Retinal pigment epithelial cell (primary cell): ENCODE measurements at places on chromosomes 3 and 15.
A peak's percentile ranks its signal among the peaks of the same experiment; 100 is the strongest.

GRCh38 chr15:96969732-96970710, 639.5 kb downstream of the NR2F2 start:
- DNase-seq = no peak

DNA sequence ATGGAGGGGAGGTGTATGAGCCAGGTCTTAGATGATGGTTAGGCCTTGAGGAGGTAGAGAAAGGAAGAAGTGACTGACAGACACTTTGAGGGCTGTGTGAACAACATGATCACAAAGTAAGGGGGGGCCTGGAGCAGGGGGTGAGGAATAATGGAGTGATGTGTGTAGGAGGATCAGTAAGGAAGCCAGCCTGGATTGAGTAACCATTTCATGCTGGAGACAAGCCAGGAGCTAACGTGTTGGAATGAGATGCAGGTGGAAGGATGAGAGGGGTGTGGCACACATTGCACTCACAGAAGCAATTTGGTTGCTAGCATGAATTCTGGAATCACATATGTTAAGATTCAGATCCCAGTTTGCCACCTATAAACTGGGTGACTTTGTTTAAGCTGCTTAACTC, 65.5 kb downstream of the BBX start:
- no peak for DNase-seq

DNA sequence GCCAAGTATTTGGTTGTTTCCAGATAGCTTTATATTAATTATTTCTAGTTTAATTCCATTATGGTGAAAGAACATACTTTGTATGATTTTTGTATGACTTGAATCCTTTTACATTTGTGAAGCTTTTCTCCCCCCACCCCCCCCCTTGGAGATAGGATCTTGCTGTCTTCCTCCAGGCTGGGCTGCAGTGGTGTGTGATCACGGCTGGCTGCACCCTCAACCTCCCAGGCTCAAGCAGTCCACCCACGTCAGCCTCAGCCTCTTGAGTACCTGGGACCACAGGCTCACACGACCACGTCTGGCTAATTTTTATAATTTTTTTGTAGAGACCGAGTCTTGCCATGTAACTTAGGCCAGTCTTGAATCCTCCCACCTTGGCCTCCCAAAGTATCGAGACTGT, 29.5 kb downstream of the ARL8B start:
- no peak for DNase-seq

DNA sequence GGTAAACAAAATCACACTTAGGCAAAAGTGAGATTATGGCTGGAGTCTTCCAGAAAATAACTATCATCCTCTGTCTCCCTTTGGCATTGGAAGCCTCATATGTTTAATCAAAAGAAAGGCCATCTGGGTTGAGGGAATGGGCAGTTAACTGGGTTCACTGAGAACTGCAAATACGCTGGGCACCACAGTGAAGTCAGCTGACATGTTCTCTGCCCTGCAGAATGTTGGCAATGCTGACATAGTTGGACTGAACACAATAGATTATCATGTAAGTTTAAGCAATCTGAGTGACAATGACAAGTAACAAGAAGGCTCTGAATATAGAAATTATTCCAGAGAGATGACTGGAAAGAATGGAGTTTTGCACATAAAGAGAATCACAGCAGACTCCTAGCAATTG, 43.8 kb upstream of the SLC25A26 start:
- no peak for DNase-seq

GRCh38 chr3:59472541-59472940, 422.7 kb upstream of the CFAP20DC start:
- DNase-seq = no peak

- DNase-seq = no peak
Observed at GRCh38 chr3:14588425-14589112, 48.4 kb upstream of the GRIP2 start.

DNA sequence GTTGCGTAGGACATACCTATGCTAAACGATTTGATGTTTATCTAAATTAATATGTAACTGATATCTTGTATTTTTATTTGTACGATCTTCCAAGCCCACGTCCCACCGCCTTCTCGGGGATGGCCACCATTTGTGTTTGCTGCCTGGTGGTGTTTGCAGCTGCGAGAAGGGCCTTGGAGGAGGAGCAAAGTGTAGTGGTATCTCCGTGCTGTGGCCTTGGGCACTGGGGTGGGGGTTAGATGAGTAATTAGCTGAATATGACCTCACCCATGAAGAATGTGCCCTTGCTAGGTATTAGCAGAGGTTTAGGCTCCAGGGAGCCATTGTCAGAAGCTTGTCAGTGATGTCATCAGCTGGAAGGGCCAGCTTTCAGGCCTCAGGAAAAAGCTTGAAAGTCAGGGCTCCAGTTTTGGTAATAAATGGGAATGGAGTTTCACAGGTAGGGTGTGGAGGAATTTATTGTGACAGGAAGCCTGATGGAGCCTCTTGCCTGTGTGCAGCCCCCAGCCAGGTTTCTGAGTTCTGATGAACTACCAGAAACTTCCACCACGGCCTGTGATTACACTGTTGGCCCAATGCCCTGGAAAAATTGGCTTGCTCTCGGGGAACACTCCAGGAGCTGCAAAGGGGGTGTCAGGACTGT, 41.0 kb downstream of the FLNB start:
- DNase-seq = peak; percentile 95

- no peak for DNase-seq
Observed at GRCh38 chr15:27796405-27797320, 302.5 kb downstream of the OCA2 start.

- no peak for DNase-seq
Observed at GRCh38 chr15:40421246-40422157, 15.9 kb downstream of the IVD start.

- DNase-seq = no peak
Observed at GRCh38 chr3:129598000-129598381, 8.5 kb downstream of the PLXND1 start.

GRCh38 chr3:59257506-59257905, 207.7 kb upstream of the CFAP20DC start:
- DNase-seq = no peak

DNA sequence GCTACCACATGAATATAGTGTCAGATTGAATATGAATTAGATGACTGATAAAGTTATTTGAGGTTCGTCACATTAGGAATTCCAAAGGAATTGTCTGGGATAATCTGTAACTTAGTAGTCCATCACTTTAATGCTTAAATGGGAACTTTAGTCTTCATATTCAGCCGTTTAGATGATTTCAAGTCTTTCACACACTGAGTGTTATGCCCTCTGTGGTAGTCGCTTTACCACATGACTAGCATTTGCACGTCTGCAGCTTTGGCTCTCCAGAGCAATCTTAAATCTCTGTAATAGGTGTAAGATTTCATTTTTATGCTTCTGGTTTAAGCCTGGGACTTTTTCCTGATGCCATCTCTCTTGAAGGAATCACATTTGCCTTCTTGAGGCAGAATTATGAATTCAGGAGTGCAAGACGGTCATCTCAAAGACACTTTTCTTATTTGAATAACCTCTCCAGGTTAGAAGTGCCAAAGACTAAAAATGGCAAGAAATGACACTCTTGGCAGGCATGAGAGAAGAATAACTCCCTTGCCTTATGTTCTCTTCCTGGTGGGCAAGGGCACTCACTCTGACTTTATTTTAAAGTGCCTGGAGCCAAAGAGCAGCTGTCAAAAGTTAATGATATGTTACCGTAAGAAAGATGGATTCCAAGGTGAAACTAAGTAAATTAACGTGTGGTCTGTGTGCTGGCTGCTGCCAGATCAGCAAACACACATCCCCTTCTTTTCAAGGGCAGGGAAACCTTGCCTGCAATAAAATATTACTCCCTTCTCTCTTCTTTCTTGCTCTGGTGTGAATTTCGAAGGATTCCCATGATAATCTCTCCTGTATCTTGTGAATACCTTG, 153.3 kb downstream of the B3GALNT1 start:
- DNase-seq = no peak

DNA sequence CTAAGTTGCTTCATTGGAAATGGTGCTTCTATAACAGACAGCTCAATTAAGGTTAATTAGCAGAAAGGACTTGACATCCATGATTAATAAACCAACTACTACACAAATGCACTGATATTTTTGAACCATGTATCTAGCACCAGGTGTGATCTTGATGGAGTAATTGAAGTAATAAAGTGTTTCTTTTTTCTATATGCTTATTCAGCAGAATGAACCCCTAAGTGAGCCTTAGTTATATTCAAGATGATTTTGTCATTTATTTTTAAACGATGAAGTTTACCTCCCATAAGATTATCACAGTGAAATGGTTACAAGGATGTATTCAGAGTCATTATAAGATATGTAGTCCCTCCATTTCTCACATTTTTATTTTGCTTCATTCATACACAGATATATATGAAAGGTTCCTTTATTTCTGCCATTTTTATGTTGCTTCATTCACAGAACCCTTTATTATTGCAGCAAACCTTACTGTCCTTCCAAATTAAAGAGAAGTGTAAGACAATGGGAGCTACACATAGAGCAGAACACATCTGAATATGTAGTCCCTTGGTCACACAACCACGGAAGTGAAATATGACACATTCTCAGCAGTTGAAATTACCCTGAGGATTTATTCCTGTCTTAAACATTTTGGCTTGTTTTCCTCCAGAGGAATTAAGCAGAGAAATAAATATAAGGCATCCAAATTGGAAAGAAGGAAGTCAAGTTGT, 295.0 kb downstream of the RAP2B start:
- DNase-seq = no peak

DNA sequence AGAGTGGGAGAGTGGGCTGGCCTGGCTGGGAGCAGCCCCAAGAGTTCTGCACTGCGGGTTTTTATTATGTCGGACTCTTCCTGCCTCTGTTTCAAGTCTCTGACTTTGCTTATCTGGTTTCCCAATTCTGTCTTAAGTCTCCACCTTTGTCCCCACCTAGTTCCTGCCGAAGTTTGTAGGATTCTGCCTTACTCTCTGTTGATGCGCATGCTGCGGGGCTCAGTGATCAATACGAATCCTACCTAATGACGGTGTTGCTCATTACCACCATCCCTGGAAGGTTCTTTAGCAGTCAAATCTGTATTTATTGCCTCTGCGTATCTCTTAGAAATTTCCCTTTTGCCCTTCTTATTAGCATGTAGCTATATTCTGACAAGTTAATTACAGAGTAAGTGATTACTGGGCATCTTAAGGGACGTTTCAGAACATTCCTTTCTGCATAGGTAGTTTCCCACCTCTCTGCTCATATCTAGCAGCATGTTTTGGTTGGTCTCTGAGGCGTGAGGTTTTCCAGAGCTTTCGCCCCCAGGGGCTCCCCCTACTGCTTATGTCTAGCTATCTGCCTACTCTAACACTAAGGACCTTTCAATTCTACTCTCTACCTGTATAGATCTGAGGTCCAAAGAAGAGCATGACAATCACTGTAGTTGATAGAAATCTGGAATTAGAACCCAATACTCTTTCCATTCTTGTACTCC, 236.0 kb upstream of the EIF1B start:
- DNase-seq = no peak
